AG04449 (cell line): ENCODE measurements at places on chromosomes 1 and 21.
A peak's percentile ranks its signal among the peaks of the same experiment; 100 is the strongest.

GRCh38 chr21:41977034-41977950, 23.5 kb upstream of the C2CD2 start:
- DNase-seq, result no peak

DNA sequence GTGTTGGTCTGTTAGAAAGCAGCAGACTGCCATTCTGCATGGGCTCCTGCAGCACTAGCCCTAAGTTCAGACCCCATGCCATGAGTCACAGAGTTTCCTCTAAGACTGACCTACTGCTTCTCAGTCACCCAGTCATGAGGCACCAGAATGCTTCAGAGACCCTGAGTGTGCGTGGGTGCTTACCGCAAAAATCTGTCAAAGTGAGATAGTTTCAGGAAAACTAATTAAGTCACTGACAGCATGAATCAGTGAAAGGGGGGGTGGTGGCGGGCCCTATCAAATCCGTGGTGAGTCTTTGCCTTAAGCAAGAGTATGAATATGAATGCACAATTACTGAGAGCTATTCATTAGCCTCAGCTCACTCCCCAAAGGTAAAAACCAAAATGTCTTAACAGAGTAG, 98.1 kb downstream of the KCTD3 start:
- DNase-seq, result peak; percentile 24

- DNase-seq, result no peak
Observed at GRCh38 chr1:216034506-216034905, 388.7 kb downstream of the USH2A start.

DNA sequence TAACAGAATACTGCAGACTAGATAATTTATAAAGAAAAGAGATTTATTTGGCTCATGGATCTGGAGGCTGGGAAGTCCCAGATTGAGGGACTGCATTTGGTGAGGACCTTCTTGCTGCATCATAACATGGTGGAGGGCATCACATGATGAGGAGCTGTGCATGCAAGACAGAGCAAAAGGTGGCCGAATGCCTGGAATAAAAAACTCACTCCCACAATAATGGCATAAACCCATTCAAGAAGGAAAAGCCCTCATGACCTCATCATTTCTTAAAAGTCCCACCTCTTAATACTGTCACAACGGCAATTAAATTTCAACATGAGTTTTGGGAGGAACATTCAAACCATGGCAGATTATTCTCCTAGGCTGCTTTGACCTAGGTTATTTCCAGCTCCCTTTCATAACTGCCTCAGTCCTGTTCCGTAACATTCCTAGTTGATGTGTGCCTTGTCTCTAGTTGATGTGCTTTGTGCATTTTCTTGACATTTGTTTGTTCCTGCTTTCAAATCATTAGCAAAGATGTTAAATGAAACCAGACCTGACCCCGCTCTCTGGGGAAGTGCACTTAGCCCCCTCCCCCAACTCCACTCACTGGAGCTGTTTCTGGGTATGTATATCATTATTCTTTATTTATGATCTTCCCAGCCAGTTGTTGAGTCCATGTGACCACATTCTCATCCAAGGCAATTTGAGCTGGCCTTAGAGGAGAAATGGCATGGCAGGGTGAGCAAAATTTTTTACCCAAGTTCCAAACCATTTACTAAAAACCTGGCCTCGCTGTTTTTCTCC, 148.5 kb downstream of the GDAP2 start:
- DNase-seq, result no peak

GRCh38 chr1:22428672-22429071, 23.0 kb upstream of the ZBTB40 start:
- DNase-seq, result no peak

GRCh38 chr21:35905963-35906345, 154.4 kb downstream of the SETD4 start:
- no peak for DNase-seq

DNA sequence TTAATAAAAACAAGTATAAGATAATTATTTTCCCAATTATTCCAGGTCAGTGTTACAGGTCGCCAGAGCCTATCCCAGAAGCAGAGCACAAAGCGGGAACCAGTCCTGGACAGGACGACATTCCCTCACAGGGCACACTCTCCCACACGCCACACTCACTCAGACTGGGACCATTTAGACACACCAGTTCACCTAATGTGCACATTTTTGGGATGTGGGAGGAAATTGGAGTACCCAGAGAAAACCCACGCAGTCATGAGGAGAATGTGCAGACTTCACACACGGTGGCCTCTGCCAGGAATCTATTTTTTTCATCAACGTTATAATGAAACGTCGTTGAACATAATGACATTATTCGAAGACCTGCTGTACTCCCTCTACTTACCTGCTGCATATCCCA, 20.5 kb upstream of the NRDC start:
- no peak for DNase-seq

- DNase-seq, result no peak
Observed at GRCh38 chr1:239233626-239234025, 152.7 kb upstream of the CHRM3 start.

DNA sequence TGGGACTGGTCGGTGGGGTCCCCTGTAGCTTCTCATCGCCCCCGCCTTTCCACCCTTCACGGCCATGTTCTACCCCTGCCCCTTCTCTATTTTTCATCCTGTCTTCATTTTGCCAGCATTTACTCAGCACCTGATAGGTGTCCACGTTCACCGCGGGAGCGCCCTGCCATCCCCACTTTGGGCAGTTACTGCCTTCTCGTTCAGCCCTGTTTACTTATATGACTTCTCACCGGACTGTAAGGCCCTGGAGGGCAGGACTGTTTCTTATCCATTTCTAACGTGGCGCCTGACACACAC, 380 bp downstream of the MFN2 start:
- no peak for DNase-seq

DNA sequence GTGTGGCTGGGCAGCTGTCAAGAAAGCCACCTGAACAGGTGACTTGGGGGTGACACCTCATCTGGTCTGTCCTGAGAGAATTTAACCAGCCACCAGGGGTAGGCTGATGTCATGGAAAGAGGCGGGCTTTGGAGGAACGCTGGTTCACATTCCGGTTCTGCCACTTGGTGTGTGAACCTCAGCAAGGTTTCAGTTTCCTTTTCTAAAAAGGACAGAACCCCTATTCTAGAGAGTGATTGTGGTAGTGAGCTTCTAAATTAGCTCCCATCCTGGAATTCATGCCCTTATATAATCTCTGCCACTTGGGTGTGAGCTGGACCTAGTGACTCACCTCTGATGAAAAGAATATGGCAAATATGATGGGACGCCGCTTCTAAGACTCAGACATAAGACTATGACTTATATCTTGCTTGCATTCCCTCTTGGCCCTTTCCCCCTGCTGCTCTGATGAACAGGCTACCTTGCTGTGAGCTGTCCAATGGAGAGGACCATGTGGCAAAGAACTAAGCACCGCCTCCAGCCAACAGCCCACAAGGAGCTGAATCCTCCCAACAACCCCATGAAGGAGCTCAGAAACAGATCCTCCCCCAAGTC, 332.1 kb downstream of the RRAGC start:
- DNase-seq, result no peak

GRCh38 chr1:108521990-108522393, 37.9 kb upstream of the EEIG2 start:
- no peak for DNase-seq

GRCh38 chr1:104295511-104295910, 545.8 kb downstream of the AMY1C start:
- no peak for DNase-seq

- DNase-seq, result no peak
Observed at GRCh38 chr1:185574139-185574875, 159.9 kb upstream of the HMCN1 start.

GRCh38 chr1:229204921-229205777, 65.8 kb upstream of the RAB4A start:
- DNase-seq, result peak; percentile 74

- no peak for DNase-seq
Observed at GRCh38 chr1:74689621-74690363, 16.2 kb upstream of the ERICH3 start.

GRCh38 chr1:247551721-247552120, 2.8 kb downstream of the GCSAML start:
- DNase-seq, result peak; percentile 16
